Stimulated activated CD4-positive, alpha-beta T cell treated with anti-CD3 and anti-CD28 coated beads, Interleukin-15, amount 100 ng/mL, for 1 hour (primary cell): ENCODE measurements at places on chromosomes 1 and 21.

DNA sequence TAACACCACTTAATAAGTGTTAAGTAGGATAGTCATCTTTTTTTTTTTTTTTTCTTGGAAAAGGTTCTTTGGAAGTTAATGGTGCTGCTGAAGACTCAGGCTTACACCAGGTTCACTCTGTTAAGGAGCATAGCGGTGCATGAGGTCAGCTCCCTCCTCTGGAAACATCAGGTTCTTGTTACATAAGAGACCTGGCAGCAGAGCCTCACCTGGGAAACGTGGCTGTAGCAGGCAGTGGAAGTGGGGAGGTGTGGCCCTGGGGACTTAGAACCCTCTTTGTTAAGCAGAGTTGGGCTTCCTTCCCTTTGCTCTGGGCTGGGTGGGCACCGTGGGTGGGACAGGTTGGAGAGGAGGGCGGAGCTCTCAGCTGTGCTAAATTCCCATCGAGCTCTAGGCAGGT lies 104.1 kb downstream of the CNIH3 start:
- no peak for DNase-seq

DNA sequence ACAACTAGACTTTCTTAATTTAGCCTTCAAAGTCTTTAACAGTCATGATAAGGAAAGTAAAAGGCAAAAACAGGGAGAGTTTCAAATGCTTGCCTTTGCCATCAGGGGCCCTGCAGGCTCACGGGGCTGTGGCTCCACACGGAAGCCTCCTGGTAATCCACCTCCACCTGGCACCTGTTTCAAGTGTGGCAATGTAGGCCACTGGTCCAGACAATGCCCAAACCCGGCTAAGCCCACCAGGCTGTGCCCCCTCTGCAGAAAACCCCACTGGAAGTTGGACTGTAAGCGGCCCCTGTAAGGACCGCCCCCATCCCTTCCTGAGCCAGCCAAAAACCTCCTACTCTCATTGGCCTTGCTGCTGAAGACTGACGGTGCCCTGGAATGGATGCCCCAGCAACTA lies 32.5 kb downstream of the VN1R5 start:
- DNase-seq = no peak

- DNase-seq = no peak
Observed at GRCh38 chr1:179384027-179384426, 18.3 kb downstream of the AXDND1 start.

- DNase-seq = no peak
Observed at GRCh38 chr1:94048413-94049164, 72.4 kb downstream of the ABCA4 start.

GRCh38 chr1:37901191-37901892 lies 42.0 kb upstream of the MTF1 start:
- DNase-seq = no peak

DNA sequence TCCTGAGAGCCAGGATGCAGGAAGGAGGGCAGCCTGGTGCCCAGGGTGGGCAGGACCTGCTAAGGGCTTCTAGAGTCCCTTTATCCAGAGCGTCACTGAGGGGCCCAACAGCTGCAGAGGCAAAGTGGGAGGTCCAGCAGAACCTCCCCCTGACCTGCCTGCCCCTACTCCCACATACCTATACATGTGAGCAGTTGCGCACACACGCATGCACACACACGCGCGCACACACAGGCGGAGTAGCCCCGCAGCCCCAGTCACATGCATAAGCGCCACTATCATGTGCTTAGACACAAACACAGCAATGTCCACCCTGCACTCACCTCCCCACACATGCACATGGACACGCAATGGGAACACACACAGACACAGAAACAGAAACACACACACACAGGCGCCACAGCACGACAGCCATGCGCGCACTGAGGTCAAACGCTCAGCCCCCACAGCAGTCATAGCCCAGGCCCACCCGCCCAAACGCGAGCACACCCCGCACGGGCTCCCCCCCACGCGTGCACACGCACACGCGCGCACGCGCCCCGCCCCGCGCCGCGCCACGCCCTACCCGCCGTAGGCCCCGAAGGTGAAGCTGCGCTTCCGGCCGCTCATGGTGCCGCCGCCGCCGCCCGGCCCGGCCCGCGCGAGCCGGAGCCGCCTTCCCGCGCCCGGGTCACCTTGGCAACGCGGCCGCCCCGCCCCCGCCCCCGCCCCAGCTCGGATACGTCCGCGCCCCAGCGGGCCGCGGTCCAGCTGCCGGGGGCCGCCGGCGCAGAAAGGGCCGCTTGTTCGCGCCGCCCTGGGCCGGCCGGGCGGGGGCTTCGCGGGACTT lies 17.7 kb downstream of the RAP1GAP start:
- peak; percentile 9 for DNase-seq

DNA sequence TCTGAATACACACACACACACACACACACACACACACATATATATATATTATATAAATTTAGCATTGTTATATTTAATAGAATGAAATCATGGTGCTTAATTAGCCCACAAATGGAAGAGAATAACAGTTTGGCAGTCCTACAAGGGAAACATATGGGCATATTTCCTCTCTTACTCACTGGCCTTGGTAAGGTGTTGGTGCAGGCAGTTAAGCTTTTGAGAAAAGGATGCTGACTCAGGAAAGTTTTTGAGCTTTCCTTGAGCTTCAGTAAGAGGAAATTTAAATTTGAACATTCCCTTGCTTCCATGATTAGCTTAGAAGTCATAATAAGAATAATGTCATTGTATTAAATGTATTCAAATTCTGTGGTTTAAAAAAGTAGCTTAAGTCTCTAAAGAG lies 37.0 kb upstream of the B3GALT5 start:
- no peak for DNase-seq

DNA sequence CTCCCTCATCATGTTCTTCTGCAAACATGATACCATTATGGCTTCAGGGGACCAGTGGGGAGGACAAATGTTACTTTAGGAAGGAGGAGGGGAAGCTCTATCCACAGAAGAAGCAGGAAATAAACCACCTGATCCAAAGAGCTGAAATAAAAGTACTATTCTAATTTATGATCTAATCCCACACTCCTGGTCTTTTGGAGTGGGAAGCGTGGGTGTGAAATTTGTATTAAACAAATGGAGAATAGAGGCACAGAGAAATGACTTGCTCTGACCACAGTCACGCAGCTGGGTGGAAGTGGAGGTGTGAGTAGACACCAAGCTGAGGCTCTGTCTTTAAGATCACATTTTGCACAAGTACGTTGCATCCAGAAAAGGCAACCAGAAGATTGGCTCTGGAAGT lies 14.5 kb upstream of the STUM start:
- no peak for DNase-seq

DNA sequence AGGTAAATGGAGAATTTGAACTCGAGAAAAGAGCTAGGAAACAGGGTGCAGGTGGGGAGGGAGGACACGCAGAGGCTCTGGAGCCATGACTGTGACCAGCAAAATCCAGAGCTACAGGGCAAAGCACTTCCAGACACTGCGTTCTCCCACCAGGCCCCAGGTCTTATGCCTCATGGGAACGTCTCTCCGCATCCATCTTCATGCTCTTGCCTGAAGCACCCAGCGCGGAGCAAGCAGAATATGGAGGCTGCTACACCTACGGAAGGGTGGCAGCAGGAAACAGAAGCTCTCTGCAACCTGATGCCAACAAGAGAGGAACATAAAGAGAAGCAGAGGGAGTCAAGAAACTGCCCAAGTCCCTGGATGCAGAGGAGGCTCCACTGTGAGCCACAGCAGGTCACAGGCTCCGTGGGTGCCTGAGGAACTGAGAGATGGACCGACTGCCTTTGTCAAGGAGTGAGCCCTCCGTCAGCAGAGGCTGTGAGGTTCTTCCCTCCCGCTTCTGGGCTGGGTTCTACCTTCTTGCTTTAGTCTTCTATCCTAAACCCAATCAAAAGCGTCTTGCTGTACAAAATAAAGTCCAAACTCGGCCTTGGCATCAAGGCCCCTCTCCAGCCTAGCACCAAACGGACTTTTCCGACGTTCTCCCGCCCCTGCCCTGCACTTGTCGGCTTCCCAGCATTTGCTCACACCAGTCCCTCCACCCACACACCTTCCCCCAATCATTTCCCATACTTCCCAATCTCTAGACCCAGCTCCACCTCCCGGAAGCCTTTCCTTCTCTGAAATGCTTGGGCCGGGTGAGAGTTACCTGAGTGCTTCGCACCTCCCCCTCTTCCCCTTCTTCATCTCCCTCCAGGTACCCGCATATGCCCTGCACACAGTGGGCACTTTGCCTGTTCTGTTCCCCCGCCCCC lies 930 bp downstream of the DHCR24 start:
- no peak for DNase-seq

- no peak for DNase-seq
Observed at GRCh38 chr1:168970926-168971659, 135.4 kb upstream of the ATP1B1 start.

GRCh38 chr1:59015708-59016107 lies 231.9 kb upstream of the JUN start:
- no peak for DNase-seq

DNA sequence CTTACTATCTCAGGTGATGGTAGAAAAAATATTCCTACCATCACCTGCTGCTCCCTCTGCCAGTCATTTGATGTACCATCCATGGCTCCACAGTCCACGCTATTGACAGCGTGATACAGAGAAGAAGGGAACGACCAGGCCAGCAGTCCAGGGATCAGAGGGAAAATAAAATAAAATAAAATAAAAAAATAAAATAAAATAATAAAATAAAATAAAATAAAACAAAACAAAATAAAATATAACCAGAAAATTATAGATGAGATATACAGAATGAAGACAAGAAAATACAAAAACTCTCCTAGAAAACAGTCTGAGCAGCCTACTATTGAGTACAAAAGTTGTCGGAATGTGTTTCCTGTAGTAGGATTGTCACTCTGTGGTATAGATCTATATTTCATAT lies 619.4 kb upstream of the TMPRSS15 start:
- no peak for DNase-seq
